CD14-positive monocyte (primary cell): ENCODE measurements at places on chromosomes 1 and 21.

DNA sequence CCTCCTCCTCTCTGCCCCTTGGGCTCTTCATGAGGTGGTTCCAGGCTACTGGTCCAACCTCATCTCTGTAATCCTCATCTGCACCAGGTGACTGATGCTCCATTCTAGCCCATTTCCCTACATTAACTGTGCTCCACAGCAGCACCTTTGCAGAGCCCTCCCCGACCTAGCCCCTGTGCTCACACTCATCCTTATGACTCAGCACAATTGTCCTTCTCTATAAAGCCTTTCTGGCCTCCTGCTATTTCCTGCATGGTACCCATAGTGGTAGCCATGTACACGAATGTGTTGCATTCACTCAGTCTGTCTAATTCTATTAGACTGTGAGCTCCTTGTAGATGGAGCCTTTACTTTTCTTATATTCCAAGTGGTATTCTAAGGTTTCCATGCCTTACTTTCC lies 339.0 kb downstream of the DISC1 start:
- no peak for DNase-seq

GRCh38 chr1:21383785-21384401 lies 56.0 kb upstream of the NBPF3 start:
- no peak for DNase-seq

- DNase-seq: no peak
Measured at GRCh38 chr1:194366705-194367104, 1180.3 kb upstream of the B3GALT2 start.

- DNase-seq: no peak
Measured at GRCh38 chr1:180311011-180311730, 81.1 kb downstream of the LHX4 start.

GRCh38 chr1:205481629-205482151 lies 22.8 kb upstream of the CDK18 start:
- no peak for DNase-seq

GRCh38 chr1:27366113-27366410 lies 699 bp downstream of the MAP3K6 start:
- no peak for DNase-seq

DNA sequence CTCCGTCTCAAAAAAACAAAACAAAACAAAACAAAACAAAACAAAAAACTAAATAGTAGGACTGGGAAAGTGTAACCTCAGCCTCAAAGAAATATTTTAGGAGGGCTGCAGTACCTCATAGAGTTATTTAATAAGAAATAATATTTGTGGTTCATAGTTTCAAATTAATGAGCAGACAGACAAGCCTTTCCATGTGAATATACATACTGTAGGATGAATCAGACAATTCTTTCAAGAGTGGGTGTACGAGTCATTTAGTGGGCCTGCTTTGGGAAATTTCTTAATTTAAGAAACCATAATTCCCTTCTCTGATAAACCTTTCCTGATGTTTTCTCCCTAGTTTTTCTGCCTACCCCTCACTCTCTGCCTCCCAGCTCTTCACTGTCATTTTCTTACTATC lies 52.5 kb downstream of the CDC14A start:
- no peak for DNase-seq

GRCh38 chr1:58405660-58406059 lies 140.9 kb downstream of the OMA1 start:
- no peak for DNase-seq

- DNase-seq: no peak
Measured at GRCh38 chr1:206556047-206556749, 48.9 kb downstream of the RASSF5 start.

GRCh38 chr1:171486048-171486519 lies 754 bp downstream of the PRRC2C start:
- DNase-seq: peak; percentile 94

- peak; percentile 72 for DNase-seq
Measured at GRCh38 chr21:28227881-28228635, 764.6 kb downstream of the LTN1 start.

DNA sequence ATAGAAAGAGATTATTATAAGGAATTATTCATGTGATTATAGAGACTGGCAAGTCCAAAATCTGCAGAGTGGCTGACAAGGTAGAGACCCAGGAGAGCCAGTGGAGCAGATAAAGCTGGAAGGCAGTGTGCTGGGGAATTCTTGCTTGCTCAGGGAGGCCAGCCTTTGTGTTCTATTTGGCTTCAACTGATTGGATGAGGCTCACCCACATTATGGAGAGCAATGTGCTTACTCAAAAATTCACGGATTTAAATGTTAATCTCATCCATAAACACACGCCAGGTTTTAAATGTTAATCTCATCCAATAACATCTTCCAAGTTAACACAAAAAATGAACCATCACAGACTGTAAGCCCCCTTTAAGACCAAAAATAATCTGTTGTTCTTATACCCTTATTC lies 30.2 kb upstream of the PHGDH start:
- DNase-seq: no peak

DNA sequence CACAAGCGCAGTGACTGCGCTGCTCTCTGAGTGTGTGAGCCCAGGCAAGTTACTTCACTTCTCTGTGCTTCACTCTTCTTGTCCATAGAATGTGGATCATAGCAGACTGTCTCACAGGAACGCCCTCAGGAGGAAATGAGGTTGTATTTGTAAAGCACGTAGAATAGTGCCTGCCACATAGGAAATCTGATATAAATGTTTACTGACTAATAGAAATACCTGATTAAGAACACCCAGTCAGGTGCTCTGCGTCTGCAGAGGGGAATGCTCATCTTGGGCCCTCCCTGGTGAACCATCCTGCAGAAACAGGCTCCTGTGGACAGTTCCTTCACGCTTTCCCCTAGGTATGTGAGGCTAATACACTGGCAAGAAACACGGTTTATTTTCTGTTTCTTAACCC lies 100.3 kb downstream of the BEND5 start:
- no peak for DNase-seq

DNA sequence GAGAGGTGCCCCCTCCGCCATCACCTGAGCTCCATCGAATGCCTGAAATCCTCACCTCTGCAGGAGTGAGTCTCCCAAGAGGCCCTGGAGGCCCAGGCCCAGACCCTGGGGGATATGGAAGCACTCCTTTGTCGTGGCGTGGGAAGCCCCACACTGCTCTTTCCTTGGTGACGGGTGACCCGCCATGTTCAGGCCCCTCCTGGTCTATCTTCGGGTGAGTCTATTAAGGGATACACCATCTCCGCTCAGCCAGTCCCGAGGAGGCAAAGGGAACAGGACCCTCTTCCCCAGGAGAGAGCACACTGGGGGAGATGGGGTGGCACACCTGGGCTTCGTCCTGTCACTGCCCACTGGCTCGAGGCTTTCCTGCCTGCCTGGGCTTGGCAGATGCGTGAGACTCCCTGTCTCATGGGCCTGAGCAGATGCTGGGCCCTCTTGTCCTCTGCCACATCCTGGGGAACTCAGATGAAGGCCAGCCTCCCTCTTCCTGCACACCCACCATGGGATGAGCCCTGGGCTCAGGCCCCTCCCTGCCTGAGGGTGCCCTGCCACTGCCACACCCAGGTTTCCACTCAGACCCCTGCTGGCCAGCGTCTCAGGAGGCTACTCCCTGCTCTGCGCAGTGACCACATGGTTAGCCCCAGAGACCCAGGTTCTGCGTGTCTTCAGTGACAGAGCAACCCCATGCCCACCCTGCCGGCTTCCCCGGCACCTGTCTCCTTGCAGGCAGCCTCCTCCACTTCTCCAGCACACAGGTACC lies 3.8 kb upstream of the NPHP4 start:
- DNase-seq: no peak

DNA sequence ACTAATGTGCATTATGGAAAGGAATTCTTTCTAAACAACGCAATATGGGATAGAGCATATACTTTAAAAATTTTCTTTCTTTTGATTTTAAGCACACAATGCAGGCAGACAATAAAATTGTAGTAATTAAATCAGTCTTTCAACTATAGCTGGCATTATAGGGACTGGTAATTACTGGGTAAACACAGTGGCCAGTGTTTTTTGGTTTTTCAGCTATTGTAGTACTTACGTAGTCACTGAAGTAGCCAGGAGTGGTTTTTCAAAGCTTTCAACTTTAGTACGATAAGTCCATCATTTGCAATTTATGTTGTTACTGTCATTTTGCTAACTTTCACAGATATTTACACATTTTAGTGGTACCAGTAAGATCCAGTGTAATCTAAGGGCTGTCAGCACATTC lies 50.6 kb downstream of the RAB3GAP2 start:
- DNase-seq: no peak

GRCh38 chr1:208756339-208756981 lies 512.3 kb upstream of the PLXNA2 start:
- no peak for DNase-seq
